ENCODE measurements at places on chromosomes 2 and 18.

GRCh38 chr2:216603010-216603883 is 30.0 kb upstream of the IGFBP2 start:
- no peak for DNase-seq

DNA sequence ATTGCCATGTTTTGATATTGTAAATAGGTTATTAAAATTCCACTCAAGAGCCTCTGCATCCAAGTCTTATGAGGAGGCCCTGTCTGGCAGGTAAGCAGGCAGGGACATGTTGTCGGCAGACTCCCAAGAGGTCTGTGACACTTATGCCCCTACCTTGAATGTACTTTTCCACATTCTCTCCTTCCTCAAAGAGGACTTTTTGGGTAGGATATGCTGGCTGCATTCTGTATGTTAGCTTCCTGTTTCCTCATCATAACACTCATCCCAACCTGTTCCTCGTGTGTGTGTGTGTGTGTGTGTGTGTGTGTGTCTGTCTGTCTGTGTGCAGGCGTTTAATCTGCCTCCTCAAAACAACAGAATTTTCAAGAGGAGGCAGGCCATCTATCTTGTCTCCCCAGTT is 75.3 kb downstream of the USP40 start:
- no peak for DNase-seq

GRCh38 chr2:43854671-43855070 is 15.9 kb downstream of the ABCG8 start:
- DNase-seq: no peak

DNA sequence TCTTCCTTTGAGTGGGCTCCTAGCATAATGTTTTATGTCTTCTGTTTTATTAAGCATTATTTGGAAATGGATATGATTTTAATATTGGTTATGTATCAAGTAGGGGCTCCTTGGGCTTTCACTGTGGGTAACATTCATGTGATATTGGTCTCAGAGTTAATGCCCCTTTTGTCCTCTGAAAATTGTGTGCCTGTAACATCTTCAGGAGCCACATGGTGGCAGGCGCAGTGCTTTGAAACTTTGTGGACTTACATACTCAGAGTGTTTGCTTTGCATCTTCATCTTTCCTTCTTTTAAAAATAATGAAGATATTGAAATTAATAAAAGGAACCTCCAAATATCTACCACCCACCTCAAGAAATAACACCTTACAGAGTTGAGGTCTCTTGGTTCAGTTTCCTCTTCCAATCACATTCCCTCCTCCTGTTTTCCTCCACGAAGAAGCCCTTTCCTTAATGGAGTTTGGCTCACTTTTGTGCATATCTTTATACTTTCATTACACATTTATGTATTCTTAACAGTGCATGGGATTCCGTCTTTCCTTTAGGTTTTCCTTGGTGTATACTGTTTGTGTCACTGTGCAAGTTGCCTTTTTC is 73.5 kb downstream of the LIMS1 start:
- DNase-seq: no peak

DNA sequence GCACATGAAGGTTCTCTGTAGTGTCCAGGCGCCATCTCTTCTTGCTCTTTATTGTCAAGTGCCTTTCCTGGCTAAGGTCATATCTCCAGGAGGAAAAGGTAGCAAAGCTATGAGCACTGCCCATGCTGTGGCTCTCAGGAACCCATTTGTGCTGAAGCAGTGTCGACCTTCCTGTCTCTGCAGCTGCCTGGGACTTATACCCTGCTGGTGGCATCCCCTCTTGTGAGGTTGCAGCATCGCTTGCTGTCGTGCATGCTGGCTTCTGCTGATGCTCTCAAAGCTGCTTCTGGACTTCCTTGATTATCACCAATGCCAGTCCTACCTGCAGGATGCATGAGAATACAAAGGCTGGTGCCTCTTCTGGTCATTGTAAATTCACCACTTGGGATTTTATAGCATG is 22.1 kb upstream of the PTPN2 start:
- no peak for DNase-seq

DNA sequence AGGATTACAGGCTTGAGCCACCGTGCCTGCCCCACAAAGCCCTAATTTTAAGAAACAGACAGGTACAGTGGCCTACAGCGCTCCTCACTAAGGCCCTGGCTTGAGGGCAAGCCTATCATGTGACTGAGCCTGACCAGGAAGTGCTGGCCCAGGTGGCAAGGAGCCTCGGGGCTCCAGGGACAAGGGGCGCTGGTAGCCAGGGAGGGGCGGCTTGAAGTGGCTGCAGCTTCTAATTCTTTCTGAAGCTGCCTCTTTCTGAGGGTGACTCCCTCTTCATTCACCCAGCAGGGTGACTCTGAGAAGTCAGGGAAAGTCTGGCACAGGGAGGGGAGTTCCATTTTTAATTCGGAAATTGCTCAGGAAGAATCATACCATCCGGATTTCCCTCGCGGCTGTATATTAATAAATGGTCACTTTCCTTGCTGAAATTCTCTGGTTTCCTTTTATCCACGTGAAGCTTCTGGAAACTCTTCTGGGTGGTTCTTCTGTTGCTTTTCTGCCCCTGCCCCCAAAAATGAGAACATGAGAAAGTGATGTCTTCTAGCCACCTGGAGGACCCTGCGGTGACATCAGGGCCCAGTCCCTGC is 115.7 kb downstream of the FAM210A start:
- DNase-seq: no peak

GRCh38 chr2:240139666-240140393 is 628 bp downstream of the OTOS start:
- DNase-seq: no peak

- no peak for DNase-seq
Measured at GRCh38 chr2:129369437-129369836, 610.0 kb upstream of the RAB6C start.

GRCh38 chr18:47975701-47976100 is 45.2 kb upstream of the SMAD2 start:
- DNase-seq: no peak

DNA sequence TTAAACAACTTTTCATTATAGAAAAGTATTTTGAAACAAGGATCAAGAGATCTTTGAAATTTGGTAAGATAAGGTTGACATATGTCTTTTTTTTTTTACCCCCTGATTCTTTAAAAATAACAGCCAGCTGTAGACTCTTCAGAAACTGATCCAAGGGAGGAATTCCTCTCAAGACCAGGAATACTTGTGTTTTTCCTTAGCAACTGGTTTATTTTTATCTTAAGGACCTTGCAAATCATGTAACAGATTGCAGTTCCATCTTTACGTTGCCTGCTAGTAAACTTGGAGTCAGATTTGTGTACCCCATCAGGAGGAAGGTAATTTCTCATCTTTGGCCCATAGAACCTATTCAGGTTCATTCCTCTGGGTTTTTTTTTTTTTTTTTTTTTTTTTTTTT is 71.6 kb downstream of the BOLA3 start:
- no peak for DNase-seq

- DNase-seq: peak; percentile 23
Measured at GRCh38 chr18:76821875-76822505, 367 bp upstream of the ZNF236 start.

DNA sequence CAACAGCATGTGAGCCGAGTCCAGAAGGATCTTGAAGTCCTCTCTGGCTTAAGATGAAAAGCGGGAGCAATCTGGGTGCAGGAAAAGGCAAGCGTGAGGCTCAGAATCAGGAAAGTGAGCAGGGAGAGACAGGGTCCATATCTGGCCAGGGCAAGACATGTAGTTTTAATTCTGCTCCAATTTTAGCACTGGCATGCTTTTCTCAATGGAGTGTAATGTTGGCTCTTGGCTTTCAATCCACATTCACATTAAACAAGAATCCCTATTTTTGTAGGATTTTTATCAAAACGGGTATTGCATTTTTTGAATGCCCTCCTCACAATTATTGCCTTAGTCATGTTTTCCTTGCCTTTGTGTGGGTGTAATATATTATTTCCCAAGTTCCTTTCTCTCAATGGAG is 6.0 kb downstream of the SPATA3 start:
- DNase-seq: no peak

DNA sequence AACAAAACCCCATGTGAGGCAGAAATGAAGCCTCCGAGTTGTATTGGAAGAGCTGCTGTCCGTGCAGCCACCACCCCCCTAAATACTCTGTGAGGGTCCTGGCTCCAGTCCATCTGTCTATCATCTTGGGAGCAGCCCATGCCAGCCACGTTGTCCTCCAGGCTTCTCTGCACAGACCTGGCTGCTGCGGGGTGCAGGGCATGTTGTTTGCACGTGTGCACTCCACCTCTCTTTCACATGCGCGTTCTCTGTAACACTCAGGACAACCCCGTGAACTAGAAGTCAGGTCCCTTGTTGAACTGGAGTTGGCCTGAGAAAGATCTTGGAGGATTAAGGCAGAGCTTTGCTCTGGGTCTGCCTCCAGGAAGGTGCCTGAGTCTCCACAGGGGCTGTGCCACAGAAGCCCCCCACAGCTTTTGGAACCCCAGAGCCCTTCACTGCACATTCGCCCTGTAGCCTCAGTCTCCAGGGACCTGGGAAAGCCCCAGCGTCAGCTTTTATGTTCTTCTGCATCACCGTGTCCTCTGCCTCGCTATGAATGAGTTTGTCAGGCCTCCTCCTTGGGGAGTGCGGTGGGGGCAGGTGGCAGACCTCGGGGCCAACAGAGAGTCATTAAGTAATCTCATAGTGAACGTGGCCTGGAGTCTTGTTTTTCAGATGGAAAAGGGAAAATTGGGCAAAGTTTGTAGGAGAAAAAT is 16.6 kb downstream of the RTP5 start:
- DNase-seq: no peak

GRCh38 chr18:31223371-31223770 is 60.7 kb upstream of the DSC1 start:
- no peak for DNase-seq

GRCh38 chr2:157159221-157159934 is 98.1 kb upstream of the GALNT5 start:
- DNase-seq: no peak

GRCh38 chr2:71326968-71327367 is 4.6 kb upstream of the ZNF638 start:
- DNase-seq: no peak

GRCh38 chr18:7164323-7165004 is 46.9 kb upstream of the LAMA1 start:
- DNase-seq: peak; percentile 2

Measured in SW 1271 (cell line).